ENCODE measurements at places on chromosomes 16 and 17.

- DNase-seq = no peak
Measured at GRCh38 chr17:2025622-2026309, 632 bp upstream of the RTN4RL1 start.

DNA sequence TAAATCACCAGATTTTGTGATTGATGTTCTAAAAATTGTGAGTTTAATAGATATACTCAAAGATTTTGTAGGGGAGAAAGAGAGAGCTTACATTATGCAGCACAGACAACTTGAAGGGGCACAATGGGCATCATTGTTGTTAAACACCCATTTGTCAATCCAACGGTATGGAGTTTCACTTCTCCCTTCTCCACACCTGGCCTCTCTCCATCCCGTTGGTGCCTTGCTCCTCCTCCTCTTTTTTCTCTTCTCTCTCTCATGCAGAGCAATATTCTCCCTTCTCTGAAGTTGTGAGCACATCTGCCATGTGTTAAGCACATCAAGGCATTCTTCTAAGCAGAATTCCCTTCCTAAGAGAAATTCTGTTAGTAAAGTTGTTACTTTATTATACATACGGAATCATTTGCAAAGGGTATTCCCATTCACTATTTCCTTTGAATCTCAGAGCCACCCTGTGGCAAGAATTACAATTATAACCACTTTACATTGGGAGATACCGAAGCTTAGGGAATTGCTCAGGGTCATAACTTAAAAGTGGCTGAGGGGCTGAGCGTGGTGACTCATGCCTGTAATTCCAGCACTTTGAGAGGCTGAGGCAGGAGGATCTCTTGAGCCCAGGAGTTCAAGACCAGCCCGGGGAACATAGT is 40.5 kb upstream of the SKAP1 start:
- no peak for DNase-seq

DNA sequence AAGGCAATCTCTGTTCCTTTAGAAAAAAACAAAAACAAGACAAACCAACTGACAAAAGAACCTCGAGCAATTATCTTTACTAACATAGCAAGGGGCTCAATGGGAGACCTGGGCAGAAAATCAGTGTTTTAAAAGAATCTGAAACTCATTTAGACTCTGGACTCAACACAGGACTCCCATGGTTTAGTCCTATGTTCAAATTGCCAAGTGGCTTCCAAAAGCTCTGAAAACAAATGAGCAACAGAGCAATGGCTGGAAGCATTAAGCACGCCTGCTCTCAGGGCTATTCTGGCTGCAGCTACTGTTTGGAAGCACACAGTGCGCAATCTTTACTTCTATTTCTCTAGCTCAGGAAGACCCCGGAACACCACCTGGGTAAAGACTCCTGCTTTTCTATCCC is 162.0 kb downstream of the AATF start:
- no peak for DNase-seq

DNA sequence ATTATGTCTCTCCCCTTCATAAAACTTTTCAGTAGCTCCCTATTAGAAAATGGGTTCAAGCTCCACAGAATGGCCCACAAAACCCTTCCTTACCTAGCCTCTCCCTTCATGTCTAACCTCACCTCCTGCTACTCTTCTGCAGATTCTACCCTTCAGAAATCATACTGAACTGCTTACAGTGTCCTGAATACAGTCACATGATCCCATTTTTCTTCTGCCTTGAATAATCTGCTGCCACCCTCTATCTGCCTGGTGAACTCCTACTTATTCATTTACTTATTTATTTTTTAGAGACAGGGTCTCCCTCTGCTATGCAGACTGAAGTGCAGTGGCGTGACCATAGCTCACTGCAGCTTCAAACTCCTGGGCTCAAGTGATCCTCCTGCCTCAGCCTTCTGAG is 15.0 kb downstream of the LASP1NB start:
- no peak for DNase-seq

- no peak for DNase-seq
Measured at GRCh38 chr17:61000911-61001310, 323.3 kb downstream of the BCAS3 start.

GRCh38 chr16:1444730-1445517 is 568 bp upstream of the CCDC154 start:
- no peak for DNase-seq

GRCh38 chr16:49542946-49543630 is 169.5 kb downstream of the C16orf78 start:
- no peak for DNase-seq

GRCh38 chr17:76697702-76698465 is 12.9 kb downstream of the MXRA7 start:
- no peak for DNase-seq
